CD8-positive, alpha-beta memory T cell (primary cell): ENCODE measurements at places on chromosomes 13 and 19.

DNA sequence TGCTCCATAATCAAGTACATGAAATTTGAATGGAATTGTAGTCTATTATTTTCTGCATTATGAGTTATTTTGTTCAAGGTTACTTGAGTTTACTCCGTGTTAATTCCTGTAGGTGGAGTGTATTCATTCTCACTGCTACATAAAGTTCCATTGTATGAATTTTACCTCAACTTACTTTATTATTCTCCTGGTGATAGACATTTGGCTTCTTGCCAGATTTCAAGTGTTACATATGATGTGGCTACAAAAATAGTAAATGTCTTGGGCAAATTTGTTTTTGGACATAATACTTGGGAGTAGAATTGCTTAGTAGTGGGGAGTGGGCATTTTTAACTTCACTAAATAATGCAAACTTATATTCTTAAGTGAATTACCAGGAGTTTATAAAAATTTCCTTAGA, 328.9 kb downstream of the SHISA2 start:
- no peak for DNase-seq

DNA sequence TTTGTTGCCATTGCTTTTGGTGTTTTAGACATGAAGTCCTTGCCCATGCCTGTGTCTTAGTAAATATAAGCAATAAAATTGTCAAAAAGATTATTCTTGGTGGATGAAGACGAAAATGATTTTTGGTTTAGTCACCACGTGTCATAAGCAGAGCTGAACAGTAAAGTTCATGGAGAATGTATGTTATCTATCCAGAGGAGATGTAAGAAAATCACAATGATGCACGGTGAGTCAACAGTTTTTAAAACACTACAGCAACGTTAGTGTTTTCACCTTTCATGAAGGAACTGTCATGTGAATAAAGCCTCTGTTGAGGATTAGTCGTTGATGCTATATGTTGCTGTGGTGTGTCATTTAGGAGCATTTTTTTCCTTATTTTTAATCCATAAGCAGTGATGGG, 137.6 kb downstream of the GPC6 start:
- DNase-seq: no peak

DNA sequence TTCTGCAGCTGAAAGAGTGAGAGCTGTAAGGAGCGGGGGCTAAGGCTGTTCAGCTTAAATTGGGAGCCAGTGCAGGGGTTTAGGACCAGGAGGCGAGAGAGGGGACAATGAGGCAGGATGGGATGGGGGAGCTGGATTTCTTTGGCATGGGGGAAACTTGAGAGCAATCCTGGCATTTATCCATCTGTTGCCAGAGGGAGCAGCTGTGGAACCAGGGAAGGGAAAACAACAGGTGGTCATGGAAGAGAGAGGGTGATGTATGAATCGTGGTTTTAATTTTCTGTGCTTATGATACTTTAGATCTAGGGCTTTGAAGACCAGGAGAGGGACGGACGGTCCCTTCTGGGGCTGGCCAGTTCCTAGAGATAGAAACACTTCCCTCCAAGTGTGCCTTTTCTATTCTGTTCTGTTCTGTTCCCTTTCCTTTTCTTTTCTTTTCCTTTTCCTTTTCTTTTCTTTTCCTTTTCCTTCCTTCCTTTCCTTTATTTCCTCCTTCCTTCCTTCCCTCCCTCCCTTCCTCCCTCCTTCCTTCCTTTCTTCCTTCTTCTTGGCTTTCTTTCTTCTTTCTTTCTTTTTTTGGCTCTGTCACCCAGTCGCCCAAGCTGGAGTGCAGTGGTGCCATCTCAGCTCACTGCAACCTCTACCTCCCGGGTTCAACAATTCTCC, 16.0 kb upstream of the CCL25 start:
- no peak for DNase-seq

DNA sequence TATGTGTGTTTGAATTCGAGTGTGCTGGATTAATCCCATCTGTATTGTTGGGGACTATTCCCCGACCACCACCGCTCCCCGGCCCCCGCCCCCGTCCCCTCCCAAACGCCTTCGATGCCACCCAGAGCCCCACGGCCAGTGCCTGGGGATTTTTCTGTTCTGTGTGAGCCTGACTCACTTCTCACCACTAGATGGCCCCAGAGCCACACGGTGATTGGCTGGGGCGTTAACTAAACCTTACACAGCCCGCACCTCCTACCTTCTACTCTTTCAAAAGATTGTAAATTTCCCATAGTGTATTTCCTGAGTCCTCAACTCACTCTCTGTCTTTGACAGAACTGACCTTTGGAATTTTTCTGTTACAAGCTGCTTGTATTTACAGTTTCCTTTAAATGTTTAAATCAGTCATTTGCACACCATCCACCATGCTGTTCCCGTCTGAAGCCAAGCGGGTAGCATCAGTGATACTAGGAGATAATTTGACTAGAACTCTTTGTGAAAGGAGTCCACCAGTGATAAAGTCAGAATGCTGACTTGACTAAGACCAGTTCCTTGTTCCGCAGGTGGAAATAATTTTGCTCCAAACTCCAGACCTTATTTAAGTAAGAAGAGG, 61.4 kb downstream of the RFX2 start:
- DNase-seq: peak; percentile 76

GRCh38 chr19:13430790-13431582, 75.3 kb downstream of the CACNA1A start:
- peak; percentile 17 for DNase-seq

GRCh38 chr13:77833331-77833863, 85.2 kb downstream of the EDNRB start:
- DNase-seq: no peak

GRCh38 chr13:75825161-75825560, 189.0 kb downstream of the LMO7 start:
- DNase-seq: no peak

DNA sequence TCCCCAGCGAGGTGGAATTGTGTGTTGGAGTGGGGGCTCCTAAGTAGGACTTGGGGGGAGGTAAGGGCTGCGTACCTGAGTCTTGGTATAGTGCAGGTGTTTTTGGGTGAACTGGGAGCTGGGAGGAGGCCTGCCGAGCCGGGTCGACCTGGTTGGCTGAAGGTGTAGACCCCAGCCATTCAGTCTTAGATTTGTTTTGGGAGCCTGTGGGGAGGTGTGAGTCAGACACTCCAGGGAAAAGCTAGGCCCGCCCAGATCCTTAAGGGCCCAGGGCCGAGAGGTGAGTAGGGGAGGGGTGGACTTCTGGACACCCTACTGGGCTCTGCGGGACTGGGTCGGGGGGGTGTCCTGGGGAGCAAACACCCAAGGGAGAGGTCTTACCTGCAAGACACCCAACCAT, 935 bp downstream of the CRB3 start:
- DNase-seq: no peak

GRCh38 chr13:25943658-25944057, 108.2 kb downstream of the SHISA2 start:
- DNase-seq: no peak

DNA sequence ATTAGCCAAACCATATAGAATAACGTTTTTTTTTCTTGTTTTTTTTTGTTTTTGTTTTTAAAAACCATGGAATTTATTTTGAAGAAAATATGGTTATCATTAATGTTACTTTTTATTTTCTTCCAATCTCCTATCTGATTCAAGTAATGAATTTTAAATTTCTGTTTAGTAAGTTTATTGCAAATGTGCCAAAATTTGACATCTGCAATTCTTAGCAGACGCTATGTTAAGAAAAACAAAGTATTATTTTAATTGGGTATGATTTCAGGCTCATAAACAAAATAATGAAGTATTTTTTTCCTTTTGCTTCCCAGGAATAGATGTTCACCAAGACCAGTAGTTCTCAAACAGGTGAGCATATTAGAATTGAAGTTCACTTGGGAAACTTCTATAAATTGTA, 63.1 kb downstream of the POSTN start:
- no peak for DNase-seq

- DNase-seq: peak; percentile 83
Measured at GRCh38 chr13:99386911-99387788, 80.0 kb upstream of the GPR183 start.

DNA sequence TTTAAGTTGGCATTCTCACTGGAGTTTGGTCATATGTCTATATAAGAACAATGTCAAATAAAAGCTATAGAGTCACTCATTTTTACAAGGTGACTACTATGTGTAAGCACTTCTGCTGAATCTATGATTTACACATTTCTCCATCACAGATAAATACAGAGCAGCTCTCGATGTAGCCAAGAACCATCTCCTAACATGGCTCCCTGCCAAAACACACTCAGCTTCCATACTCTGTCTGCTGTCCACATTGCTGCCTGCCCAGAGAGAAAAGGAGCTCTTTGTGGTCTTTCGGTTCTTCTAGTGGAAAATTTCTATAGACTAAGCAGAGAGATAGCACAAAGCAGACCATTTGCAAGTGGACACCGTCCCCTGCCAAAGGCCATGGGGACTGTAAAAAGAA, 190.9 kb upstream of the KLF12 start:
- DNase-seq: no peak

DNA sequence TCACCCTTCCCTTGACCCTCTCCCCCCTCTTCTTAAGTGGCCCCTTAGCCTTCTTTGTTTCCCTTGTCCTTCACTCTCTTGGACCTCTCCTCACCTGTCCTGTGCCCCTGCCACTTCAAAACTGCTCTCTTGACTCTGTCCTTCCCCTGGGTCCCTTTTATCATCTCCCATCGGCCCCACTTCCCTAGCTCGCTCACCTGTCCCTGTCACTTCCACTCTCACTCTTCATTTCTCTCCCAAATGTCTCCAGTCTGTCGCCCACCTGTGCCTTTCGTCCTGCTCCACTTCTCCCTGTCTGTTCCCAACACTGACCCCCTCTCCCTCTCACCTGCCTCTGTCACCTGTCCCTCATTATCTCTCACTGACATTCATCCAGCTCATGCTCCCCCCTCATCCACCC, 699 bp downstream of the IFNL1 start:
- DNase-seq: peak; percentile 19

DNA sequence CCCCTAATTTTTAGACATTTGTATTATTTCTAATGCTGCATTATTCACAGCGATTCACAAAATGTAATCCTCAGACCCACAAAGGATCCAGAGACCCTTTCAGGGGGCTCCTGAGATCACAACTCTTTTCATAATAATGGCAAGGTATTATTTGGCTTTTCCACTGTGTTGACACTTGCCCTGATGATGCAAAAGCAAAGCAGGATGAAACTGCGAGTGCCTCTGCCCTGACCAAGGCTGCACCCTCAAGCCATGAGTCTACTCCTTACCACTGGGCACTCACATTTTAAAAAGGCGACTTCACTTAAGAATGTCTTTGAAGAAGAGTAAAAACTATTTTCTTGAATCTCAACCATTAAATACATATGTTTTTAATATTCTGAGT, 11.4 kb downstream of the ELF1 start:
- DNase-seq: no peak

GRCh38 chr13:32852526-32852925, 163.7 kb upstream of the KL start:
- no peak for DNase-seq

DNA sequence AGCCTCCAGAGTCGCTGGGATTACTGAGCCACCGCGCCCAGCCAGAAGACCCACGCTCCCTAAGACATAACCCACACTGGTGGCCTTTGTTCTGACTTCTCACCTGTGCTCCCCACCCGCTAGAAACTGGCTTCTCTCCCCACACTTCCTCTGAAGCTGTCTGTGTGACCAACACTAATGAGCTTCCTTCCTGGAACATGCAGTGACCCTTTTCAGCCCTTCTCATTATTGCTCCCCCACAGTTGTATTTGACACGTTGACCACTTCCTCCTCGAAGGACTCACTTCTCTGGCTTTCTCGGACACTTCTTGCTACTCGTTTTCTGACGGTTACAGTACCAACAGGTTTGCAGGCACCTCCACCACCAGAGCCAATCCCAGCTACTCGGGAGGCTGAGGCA, 10.9 kb downstream of the NCR1 start:
- DNase-seq: no peak

DNA sequence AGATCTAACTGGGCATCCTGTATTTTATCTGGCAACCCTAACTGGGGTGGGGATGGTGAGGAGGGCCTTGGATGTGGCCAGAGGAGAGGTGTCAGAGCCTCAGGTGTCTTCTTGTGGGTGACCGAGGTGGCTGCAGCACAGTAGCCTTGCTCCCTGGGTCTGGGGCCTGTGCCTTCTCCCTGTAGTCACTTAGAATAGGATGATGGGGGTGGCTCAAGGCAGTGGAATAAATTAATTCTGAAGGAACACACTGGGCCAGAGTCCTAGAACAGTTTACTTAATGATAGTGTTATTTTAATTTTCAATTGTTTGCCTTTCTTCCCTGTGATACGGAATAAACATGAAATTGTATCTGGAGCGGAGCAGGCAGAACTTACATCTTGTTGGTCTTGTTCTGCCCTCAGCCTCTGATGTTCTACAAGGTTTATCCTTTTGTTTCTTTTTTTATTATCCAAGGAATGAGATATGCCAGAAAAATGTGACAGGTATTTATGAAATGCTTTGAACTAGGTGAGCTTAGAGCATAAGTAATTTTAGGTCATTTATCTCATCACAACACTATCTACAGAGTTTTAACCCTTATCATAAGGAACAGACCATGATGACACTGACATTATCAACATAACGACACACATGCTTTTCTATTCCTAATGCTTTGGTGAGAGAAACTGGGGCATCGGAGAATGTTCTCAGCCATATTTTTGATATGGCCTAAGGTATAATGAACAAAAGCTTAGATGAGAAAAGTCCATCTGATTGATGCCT, 51.4 kb downstream of the LRCH1 start:
- no peak for DNase-seq

- DNase-seq: no peak
Measured at GRCh38 chr13:20727856-20728255, 24.4 kb downstream of the IL17D start.

- DNase-seq: no peak
Measured at GRCh38 chr13:28579322-28579721, 79.6 kb upstream of the POMP start.

GRCh38 chr13:94480672-94481145, 1.2 kb upstream of the DCT start:
- no peak for DNase-seq

- DNase-seq: no peak
Measured at GRCh38 chr19:45947926-45948325, 25.7 kb downstream of the NOVA2 start.

DNA sequence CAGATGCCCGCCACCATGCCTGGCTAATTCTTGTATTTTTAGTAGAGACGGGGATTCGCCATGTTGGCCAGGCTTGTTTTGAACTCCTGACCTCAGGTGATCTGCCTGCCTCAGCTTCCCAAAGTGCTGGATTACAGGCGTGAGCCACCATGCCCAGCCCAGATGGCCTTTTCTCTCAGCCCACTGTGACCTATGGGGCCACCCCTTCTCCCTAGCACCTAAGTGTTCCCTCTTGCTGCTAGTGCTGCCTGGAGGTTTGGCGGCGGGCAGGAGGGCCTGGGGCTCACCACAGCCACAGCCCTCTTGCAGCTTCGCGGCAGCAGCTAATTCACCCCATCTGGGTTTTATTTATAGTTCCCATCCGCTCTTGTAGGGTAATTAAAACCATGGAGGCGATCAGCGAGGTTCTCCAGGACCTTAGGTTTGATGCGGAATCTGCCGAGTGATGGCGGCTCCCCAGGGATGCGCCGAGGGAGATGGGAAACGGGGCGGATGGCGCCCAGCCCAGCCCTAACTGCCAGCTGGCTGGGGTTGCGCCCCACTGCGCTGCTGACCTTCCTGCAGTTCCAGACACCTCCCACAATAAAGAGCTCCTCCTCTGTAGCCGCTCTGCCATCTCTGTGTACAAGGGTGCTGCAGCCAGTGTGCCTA, 3.3 kb downstream of the REX1BD start:
- peak; percentile 41 for DNase-seq
